Activated CD8-positive, alpha-beta T cell treated with anti-CD3 and anti-CD28 coated beads for 36 hours (primary cell): ENCODE measurements at places on chromosomes 4 and X. TPM values are rescaled to one million over a fixed set of nuclear protein-coding genes. Genes with fewer than 3 reads are reported as not detected.

GRCh38 chr4:89784686-89785231 is 52.2 kb downstream of the SNCA start:
- H3K4me1 ChIP-seq, result no peaks in the 10 kb centered on the region
- H3K27ac ChIP-seq, result no peak overlapping the region
- H3K4me3 ChIP-seq, result no peak overlapping the region
- no peaks in the 10 kb centered on the region for H3K36me3 ChIP-seq

TLR7 gene
- 0.13 TPM for total RNA-seq

DNA sequence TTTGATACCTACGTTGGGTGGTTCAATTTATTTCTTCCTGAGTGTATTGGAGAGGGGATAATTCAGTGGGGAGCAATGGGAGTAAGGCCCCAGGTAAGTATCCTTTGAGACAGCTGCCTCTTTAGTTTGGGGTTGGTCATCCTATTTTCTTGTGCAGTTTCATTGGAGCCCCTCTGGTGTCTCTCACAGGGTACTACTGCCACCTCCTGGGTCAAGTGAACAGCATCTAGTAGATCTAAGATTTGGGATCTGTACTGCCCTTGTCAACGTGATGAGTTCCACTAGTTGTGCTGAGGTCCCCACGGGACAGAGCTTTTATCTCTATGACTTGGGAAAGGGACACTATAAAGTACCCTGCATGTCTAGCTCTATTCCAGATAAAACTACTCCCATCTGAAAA is 80.6 kb downstream of the PBDC1 start:
- no peaks in the 10 kb centered on the region for H3K4me1 ChIP-seq
- no peaks in the 10 kb centered on the region for H3K36me3 ChIP-seq
- H3K27me3 ChIP-seq, result no peaks in the 10 kb centered on the region
- no peak overlapping the region for H3K4me3 ChIP-seq

- no peak for DNase-seq
- no peak overlapping the region for H3K4me3 ChIP-seq
- H3K27ac ChIP-seq, result no peak overlapping the region
- H3K27me3 ChIP-seq, result no peaks in the 10 kb centered on the region
- no peaks in the 10 kb centered on the region for H3K4me1 ChIP-seq
- H3K36me3 ChIP-seq, result no peaks in the 10 kb centered on the region
These were observed 22.5 kb downstream of the MMGT1 start for GRCh38 chrX:135951291-135951690.

TNIP3 gene
- 1.9 TPM for total RNA-seq

ASB5 gene
- total RNA-seq, result not detected

GRCh38 chr4:172963498-172964294 is 204.9 kb upstream of the GALNT7 start:
- no peaks in the 10 kb centered on the region for H3K4me1 ChIP-seq
- H3K27me3 ChIP-seq, result peaks cover 4% of the 10 kb centered on the region
- no peak overlapping the region for H3K4me3 ChIP-seq
- H3K27ac ChIP-seq, result no peak overlapping the region
- DNase-seq, result no peak

DNA sequence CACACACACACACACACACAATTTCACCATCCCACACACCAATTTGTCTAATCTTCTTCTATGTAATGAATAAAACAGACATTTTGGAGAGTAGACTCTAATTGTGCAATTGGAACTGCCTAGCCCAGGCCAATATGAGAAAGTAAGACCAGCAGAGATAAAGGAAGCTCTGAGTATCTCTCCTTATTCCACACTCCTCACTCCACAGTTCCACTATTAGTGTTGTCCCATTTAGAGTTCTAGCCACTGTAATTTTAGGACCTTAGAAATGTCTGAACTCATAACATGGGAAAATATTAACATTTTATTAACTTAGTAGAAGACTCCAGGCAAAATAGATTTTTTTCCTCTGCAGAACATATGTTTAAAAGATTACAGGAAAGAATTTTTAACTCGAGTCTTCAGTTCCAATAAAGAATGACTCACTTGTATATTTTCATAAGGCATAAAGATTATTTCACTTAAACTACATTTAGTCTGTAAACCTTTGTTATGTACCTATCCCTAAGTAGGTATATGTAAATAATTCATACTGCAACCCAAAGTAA is 297.6 kb upstream of the INTU start:
- no peaks in the 10 kb centered on the region for H3K36me3 ChIP-seq
- H3K27ac ChIP-seq, result no peak overlapping the region
- no peaks in the 10 kb centered on the region for H3K27me3 ChIP-seq
- H3K4me1 ChIP-seq, result no peaks in the 10 kb centered on the region
- H3K4me3 ChIP-seq, result no peak overlapping the region
- no peak for DNase-seq

GRCh38 chrX:80817002-80817401 is 7.3 kb upstream of the BRWD3 start:
- DNase-seq, result no peak
- H3K4me1 ChIP-seq, result peaks cover 6% of the 10 kb centered on the region
- no peaks in the 10 kb centered on the region for H3K36me3 ChIP-seq

KIF4A gene
- total RNA-seq, result 19.5 TPM

DNA sequence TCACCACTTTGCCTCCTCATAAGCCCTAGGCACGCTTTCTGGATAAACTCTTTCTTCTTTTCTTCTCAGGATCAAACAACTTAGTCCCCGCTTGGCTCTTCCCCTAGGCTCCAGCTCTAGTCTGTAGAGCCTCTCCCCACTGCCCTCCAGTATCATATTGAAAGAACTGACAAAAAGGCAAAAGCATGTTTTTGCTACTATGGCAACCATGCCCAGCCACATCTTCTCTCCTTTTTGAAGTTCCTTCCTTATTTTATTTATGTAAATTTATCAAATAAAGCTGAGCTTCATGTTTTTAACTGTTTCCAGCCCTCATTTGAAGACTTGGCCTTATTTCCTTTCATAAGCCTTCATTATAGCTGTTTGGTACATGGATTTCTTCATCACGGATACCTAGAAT is 86.0 kb upstream of the LIMCH1 start:
- no peak overlapping the region for H3K27ac ChIP-seq
- no peaks in the 10 kb centered on the region for H3K27me3 ChIP-seq
- H3K36me3 ChIP-seq, result no peaks in the 10 kb centered on the region

DNA sequence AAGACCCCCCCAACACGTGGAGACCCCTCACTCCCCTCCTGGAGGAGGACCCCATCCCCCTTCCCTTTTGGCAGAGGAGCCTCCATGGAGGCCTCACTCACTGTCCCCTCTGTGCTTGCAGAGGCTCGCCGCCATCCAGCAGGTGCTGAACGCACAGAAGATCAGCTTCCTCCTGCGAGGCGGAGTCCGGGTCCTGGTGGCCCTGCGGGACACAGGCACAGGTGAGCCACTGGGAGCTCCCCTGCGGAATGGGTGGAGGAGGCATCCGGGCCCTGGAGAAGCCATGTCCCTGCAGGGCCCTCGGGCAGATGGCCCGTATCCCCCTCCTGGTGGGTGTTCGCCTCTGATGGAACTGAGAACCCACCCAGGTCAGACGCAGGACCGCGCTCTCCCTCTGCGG is 206.5 kb downstream of the AFAP1 start:
- H3K27me3 ChIP-seq, result no peaks in the 10 kb centered on the region
- no peak overlapping the region for H3K4me3 ChIP-seq
- H3K27ac ChIP-seq, result no peak overlapping the region

DNA sequence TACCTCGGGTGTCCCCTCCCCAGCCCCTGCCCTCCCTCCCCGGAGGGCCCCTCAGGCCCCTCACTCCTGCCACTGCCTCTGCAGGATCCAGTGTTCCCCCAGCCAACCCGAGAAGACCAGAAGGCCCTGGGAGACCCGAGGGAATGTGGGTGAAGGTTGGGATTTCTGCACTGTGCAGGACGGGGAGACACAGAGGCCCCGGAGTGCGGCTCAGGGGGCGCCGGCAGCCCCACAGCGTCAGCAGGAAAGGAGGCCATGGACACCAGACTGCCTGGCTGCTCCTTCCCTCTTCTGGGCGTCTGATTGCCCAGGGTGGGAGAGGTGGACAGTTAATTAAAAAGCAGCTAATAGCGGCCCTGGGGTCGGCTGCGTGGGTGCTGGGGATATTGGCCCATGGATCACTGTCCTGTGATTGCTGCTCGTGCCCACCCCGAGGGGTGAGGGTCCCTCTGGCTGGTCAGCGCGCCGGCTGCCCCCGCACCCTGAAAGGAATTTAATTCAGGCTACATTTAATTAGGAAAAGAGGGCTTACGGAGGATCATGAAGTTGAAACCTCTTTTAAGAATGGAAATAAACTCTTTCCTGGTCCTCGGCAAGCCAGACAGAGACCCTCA is 57.8 kb upstream of the NKX1-1 start:
- H3K27me3 ChIP-seq, result peaks cover 20% of the 10 kb centered on the region
- H3K27ac ChIP-seq, result no peak overlapping the region
- no peaks in the 10 kb centered on the region for H3K4me1 ChIP-seq
- no peak overlapping the region for H3K4me3 ChIP-seq
- no peaks in the 10 kb centered on the region for H3K36me3 ChIP-seq

TMPRSS11D gene
- total RNA-seq, result not detected

NUP62CL gene
- 1.9 TPM for total RNA-seq

- no peak for DNase-seq
- H3K4me3 ChIP-seq, result no peak overlapping the region
- H3K36me3 ChIP-seq, result no peaks in the 10 kb centered on the region
- no peaks in the 10 kb centered on the region for H3K4me1 ChIP-seq
These were observed 10.7 kb upstream of the PDHA1 start for GRCh38 chrX:19332983-19333382.

DNA sequence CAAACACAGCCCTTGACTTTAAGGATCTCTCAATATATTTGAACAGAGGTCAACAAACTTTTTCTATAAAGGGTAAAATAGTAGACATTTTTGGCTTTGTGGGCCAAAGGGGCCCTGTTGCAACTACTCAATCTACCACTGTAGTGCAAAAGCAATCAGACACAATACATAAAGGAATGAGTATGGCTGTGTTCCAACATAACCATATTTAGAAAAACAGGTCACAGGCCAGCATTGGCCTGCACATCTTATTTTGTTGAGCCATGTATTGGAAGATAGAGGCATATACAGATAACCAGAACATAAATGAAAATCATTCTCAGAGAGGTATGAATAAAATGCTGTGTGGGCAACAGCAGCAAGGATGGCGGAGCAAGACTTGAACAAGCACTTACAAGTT is 49.8 kb downstream of the MID1 start:
- no peaks in the 10 kb centered on the region for H3K36me3 ChIP-seq
- DNase-seq, result no peak
- H3K4me1 ChIP-seq, result no peaks in the 10 kb centered on the region
- H3K27ac ChIP-seq, result no peak overlapping the region

LAGE3 gene
- total RNA-seq, result 50.1 TPM

DNA sequence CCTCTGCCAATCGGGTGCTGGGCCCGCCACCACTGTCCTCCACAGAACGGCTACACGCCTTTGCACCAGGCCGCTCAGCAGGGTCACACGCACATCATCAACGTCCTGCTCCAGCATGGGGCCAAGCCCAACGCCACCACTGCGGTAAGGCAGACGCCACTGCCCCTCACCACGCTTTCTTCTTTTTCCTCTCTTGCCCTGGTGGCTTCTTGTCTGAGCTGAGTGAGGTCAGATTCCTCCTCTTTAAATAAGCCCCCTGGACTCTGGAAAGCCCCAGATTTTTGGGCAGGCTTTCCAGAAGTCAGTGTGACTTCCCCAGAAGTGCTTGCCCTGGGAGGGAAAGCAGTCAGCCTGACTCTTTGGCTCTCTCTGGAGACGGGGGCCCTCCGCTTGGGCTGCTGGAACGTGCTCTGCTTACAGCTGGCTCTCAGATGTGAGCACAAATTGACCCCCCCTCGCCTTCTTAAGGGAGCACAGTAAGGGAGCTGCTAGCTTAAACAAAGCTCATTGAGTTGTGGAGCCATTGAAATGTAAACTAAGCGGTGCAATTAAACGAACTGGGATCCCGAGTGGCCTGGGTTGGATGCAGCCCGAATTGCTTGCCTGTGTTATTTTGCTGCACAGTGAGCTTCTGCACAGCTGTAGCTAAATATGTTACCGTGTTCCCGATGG is 243.1 kb downstream of the ANK2 start:
- no peak overlapping the region for H3K4me3 ChIP-seq
- no peak for DNase-seq
- no peak overlapping the region for H3K27ac ChIP-seq

DNA sequence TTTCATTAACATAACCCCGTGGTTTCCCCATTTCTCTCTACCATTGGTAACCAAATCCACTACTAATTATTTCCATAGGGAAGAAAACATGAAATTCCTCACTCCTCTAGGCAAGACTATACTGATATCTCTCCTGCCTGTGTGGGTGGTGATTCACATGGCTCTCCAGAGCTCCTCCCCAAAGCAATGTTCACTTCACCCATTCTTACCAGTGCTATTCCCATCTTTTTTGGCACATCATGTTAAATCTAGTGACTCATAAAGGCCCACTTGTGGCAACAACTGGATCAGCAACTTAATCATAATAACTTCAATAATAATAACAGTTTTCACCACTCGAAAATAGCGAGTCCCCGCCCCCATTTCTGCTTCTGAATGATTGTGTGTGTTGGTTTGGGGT is 6.1 kb upstream of the HCCS start:
- no peak overlapping the region for H3K4me3 ChIP-seq
- no peaks in the 10 kb centered on the region for H3K27me3 ChIP-seq
- no peak overlapping the region for H3K27ac ChIP-seq
- DNase-seq, result no peak
- peaks cover 7% of the 10 kb centered on the region for H3K36me3 ChIP-seq

NXF2 gene
- total RNA-seq, result not detected

- no peak for DNase-seq
- peaks cover 21% of the 10 kb centered on the region for H3K36me3 ChIP-seq
- no peaks in the 10 kb centered on the region for H3K4me1 ChIP-seq
- H3K27ac ChIP-seq, result no peak overlapping the region
These were observed 29.0 kb downstream of the CHST7 start for GRCh38 chrX:46602468-46603102.

- no peak overlapping the region for H3K4me3 ChIP-seq
- no peaks in the 10 kb centered on the region for H3K36me3 ChIP-seq
- H3K27ac ChIP-seq, result no peak overlapping the region
- H3K27me3 ChIP-seq, result no peaks in the 10 kb centered on the region
These were observed 2.1 kb upstream of the IL9R start for GRCh38 chrX:155995321-155995875.

GRCh38 chrX:9352694-9353411 is 112.0 kb upstream of the TBL1X start:
- DNase-seq, result peak; percentile 78
- H3K36me3 ChIP-seq, result no peaks in the 10 kb centered on the region
- H3K27me3 ChIP-seq, result no peaks in the 10 kb centered on the region
- peaks cover 33% of the 10 kb centered on the region for H3K4me1 ChIP-seq
- peak overlapping the region; percentile 40 for H3K4me3 ChIP-seq
- peak overlapping the region; percentile 83 for H3K27ac ChIP-seq

HHIP gene
- not detected for total RNA-seq

DNA sequence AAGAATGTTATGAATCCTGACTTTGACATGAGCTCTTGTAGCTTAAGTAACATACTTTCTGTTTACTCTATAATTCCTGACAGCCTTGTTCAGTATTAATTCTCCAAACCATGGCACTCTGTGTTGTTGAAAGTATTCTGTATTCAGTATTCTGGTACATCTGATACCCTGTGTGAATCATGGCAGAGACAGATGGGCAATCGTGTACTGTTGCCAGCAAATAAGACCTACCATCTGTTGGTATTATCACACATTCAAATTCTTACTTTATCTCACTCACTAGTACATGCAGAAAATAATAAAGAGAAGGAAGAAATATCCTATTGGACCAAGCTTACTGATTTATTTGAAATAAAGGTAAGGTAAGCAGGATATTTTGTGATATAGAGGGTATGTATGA is 7.9 kb downstream of the MBTPS2 start:
- H3K4me1 ChIP-seq, result peaks cover 1% of the 10 kb centered on the region
- H3K4me3 ChIP-seq, result no peak overlapping the region
- no peak for DNase-seq

EPHA5 gene
- total RNA-seq, result not detected

GRCh38 chr4:150581641-150582051 is 305 bp upstream of the MAB21L2 start:
- H3K4me1 ChIP-seq, result no peaks in the 10 kb centered on the region
- H3K27me3 ChIP-seq, result no peaks in the 10 kb centered on the region
- H3K36me3 ChIP-seq, result peaks cover 59% of the 10 kb centered on the region
- H3K4me3 ChIP-seq, result no peak overlapping the region
- no peak for DNase-seq

CFP gene
- total RNA-seq, result 1.6 TPM

CXorf38 gene
- 21.2 TPM for total RNA-seq
